ENCODE measurements at places on chromosomes 7 and 10.

DNA sequence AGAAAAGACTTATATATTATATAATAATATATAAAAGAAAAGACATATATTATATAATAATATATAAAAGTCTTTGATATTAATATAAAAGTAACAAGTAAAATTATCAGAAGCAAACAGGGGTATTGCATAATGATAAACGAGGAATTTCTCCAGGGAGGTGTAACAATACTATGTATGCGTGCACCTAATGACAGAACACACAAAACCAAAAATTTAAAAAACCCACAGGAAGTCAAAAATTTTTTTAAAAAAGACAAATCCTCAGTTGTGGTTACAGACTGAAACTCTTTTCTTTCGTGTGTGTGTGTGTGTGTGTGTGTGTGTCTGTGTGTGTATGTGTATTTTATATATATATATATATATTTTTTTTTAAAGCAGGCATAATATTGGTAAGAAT lies 279.2 kb upstream of the DPP6 start:
- DNase-seq = no peak

- DNase-seq = peak; percentile 73
Measured at GRCh38 chr10:30386801-30387588, 37.9 kb upstream of the MTPAP start.

- no peak for DNase-seq
Measured at GRCh38 chr7:390761-391410, 100.9 kb downstream of the FOXL3 start.

GRCh38 chr10:126568809-126569385 lies 101.6 kb downstream of the C10orf90 start:
- DNase-seq = no peak

DNA sequence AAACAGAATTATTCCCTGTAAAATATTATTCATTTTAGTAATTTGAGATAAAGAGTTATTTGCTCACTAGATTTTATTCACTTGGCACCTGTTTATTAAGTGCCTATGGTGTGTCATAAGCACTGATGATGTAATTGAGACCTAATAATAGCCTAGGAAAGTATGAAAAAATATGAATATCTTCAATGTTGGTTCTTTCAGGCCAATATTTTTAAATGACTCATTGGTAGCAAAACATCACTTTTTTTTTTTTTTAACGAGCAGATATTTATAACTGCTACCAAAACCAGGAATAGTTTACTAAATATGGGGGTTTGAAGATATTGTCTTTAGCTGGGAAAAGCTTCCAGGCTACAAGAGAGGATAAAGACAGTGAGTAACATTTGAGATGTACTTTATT lies 228.0 kb downstream of the PRKG1 start:
- DNase-seq = no peak

DNA sequence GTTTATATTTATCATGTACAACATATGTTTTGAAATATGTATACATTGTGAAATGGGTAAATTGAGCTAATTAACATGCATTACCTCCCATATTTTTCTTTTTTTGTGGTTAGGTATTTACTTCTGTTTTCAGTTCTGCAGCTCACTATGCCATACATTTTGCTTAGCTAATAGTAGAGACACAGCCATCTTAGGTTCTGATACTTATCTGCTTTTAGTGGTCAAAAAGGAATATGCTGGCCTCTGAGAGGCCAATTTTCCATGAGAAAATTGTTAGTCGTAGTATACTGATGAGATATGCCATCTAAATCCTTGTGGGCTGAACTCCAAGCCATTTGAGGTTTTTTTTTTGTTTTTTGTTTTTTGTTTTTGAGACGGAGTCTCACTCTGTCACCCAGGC lies 31.0 kb downstream of the SGPL1 start:
- DNase-seq = no peak

DNA sequence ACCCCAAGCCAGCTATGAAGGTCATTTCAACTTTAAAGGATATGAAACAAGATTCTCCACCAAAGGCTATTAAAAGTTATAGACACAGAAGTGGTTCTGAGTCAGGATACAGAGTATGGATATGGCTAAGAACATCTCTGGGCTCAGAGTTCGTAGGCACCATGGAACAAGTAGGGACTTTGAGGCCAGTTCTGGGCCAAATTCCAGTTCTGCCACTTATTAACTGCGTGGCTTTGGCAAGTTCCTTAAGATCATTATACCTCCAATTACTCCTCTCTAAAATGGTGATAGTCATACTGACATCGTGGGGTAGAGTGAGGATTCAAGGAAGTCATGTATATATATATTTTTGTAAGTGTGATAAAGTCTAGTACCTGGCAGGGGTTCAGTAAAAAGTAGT lies 105.8 kb upstream of the NFE2L3 start:
- DNase-seq = no peak

GRCh38 chr7:142771353-142771723 lies 568 bp downstream of the PRSS2 start:
- DNase-seq = peak; percentile 30

DNA sequence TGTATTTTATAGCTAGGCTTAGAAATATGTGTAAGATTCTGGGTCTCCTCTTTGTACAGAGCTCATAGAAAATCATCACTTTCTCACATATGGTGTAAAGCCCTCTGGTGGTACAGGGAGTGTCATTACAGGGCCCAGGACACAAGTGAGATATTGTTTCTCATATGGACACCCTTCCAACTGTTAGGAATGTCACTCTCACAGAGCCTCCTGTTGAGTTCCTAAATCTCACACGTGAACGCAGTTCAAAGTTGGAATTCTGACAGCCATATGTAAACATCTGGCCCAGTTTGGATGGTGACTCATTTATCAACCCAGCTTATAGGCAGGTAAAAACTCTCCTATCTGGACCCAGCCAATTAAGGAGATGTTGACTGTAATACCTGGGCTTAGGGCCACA lies 35.4 kb upstream of the ZNF107 start:
- DNase-seq = no peak

GRCh38 chr7:80412842-80413241 lies 99.0 kb downstream of the GNAT3 start:
- peak; percentile 60 for DNase-seq

- no peak for DNase-seq
Measured at GRCh38 chr7:46833197-46833596, 748.7 kb downstream of the TNS3 start.

- no peak for DNase-seq
Measured at GRCh38 chr10:31437959-31438358, 118.9 kb downstream of the ZEB1 start.
